Activated T-cell treated with anti-CD3 and anti-CD28 coated beads, Interleukin-2, amount 50 U/mL, for 72 hours (primary cell): ENCODE measurements at places on chromosomes 2 and 18.

DNA sequence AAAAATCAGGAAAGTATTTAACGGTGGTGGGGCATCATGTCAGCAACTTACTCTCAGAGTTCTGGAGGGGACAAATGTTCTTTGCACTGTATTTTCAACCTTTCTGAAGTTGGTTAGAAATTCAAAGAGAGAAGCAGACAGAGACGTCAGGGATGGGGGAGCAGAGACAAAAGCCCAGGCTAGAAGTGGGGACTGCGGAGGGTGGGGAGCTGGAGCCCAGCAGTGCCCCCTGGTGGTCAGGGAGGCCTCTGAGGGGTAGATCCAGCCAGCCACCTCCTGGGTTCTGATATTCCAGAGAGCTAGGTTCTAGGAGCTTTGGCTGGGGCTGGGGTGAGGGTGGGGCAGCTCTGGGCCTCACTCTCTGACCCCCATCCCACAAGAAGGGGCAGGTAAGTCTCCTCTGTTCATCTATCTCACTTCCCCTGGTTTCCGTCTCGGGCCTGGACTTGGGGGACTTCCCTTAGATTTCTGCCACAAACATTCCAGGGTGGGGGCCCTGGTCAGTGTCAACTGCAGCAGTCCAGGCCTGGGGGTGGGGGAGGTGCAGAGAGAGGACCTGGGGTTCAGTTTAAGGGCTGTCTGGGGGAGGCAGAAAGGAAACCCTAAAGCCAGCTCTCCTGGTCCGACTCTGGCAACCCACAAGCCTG lies 8.9 kb downstream of the TNS1 start:
- DNase-seq: peak; percentile 72

DNA sequence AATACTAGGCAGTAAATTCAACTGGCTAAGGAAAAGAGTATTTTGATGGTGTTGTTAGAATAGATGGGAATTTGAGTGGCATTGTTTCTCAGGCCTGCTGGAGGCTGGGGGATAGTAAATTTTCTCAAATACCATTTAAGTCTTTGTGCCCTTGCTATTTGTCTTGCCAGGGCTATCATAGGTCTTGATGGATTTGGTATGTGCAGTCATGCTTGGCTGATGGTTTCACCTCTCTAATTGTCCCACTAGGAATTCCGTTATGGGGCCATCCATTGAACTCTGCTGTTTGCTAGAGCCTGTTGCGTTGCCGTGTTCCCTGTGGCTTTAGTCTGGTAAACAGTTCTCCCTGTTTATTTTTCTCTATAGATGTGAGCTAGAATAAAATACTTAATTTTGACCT lies 438.1 kb upstream of the FAM98A start:
- DNase-seq: no peak

DNA sequence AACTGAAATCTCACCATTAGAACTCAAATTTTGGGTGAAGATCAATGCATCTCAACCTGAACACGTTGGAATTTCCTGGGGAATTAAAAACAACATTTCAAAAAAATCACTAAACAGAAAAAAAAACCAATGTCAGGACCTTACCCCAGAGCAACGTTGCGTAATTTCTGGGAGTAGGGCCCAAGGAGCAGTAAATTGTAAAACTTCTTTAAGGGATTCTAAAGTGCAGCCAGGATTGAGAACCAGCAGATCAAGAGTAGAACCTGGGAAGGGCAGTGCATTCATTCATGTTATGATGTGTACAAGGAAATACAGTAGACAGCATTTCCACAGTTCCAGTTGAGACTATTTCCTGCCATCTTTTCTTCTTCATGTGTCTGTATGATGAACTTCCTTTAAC lies 56.9 kb downstream of the RHBDD1 start:
- DNase-seq: no peak

DNA sequence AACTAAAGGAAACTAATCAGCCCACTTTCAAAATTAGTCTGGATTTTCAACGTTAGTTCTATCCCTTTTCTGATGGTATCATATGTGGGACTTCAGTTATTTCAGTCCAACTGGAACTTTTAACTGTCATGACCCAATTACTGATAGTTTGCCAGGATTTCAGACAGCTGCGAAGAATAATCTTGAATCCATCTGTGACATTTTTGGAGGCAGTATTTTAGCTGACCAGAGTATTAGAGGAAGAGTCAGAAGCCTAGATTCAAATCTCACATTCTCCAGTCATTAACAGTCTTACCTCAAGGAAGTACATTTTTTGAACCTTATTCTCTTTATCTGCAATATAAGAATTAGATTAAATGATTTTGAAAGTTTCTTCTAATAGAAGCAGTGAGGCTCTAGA lies 81.3 kb downstream of the PTRHD1 start:
- DNase-seq: no peak

DNA sequence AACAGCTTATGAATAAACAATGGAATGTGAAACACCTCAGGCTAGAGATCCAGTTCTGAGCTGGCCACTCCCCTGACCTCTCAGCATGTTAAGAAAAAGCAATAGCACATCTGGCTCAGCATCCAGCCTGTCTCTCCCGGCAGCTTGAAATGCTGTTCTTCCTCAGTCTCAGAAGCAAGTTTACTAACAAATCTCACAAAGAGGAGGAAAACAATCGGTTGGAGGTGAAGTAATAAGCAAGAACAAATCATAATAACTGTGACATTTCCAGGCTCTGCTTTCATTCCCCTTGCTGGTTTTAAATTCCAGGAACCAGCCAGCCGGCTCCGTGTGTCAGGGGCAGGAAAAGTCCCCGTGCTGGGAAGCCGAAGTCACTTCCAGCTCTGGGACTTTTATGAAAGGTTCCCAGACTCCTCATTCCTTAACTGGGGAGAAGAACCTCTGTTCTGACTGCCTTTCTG lies 133.9 kb upstream of the ARL4C start:
- DNase-seq: no peak

- peak; percentile 83 for DNase-seq
These were observed 124.8 kb upstream of the CXCR4 start for GRCh38 chr2:136242687-136243277.

DNA sequence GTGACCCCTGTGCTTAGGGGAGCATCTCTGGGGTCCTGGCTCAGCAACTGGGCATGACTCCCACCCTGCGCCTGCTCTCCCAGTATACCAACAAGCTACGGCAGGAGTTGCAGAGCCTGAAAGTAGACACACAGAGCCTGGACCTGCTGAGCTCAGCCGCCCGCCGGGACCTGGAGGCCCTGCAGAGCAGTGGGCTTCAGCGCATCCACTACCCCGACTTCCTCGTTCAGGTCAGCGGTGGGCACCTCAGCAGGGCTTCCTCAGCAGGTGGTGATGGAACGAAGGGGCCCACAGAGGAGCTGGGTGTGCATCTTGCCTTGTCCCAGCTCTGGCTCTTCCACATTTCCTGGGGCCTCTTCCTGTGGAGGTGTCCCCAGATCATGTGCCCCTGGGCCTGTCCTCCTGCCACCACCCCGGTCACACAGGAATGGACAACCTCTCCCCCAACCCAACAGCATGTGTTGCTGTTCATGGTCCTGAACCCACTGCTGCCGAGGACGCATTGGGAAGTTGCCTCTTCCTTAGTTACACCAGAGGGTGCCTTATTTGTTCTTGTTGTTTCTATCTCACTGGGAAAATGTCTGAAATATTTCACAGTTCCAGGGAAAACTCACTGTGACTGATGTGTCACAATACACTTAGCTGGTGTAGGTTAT lies 10.8 kb downstream of the PROM2 start:
- no peak for DNase-seq

GRCh38 chr2:219509780-219510511 lies 4.3 kb upstream of the ASIC4 start:
- DNase-seq: peak; percentile 70

DNA sequence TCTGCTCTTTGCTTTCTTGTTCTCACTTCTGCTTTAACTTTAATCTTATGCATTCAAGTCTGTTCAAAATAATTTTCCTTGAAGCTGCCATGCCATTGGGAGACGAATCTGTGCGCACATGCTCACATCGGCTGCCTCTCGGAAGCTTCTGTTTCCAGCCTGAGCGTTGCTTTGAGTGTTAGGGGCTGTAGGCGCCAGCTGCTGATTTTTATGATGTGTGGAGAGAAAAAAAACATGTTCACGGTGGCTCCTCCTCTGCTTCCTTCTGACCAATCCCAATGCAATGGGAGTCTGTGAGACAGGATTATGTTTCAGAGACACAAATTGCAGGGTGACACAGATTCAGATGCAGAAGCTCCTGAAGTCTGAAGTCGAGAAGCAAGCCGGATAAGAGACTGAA lies at the start of gene MC4R:
TSS of gene MC4R (minus strand) at position 180 of the 400 bp plus-strand sequence. CDS start 426 bp downstream, outside the sequence.
- DNase-seq: no peak

DNA sequence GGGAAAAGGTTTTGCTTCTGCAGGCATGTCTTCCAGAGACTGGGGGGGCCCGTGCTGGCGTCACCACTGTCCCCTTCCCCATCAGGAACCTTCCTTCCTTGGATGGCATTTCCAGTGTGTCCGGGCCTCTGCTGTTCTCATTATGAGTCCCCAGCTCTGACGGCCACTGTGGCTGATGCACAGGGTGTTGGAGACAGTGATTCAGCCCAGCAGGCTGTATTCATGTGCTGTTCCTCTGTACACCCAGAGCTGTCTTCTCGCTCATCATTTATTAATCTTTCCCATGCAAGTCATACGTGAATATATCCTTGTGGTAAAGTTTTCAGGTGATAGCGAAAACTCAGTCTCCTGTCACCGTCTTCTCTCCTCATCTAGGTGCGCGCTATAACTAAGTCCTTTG lies 57.7 kb downstream of the ASAP2 start:
- DNase-seq: no peak

DNA sequence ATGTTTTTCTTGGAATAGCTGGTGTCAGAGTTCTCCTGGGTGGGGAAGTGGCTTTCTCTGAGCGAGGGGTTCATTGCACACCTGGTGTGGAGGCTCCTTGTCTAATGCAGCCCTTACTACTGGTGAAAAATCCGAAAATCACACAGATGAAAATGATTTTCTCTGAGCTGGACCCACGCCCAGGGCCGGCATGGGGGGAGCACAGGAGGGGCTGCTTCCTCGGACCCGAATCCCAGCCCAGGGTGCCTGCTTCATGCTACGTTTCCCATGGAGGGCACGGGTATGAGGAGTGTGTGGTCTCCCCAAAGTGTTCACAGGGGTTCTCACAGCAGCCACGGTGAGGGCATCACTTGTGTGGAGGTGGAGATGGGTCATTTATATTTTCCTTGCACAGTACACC lies 288.0 kb upstream of the HDAC4 start:
- no peak for DNase-seq

DNA sequence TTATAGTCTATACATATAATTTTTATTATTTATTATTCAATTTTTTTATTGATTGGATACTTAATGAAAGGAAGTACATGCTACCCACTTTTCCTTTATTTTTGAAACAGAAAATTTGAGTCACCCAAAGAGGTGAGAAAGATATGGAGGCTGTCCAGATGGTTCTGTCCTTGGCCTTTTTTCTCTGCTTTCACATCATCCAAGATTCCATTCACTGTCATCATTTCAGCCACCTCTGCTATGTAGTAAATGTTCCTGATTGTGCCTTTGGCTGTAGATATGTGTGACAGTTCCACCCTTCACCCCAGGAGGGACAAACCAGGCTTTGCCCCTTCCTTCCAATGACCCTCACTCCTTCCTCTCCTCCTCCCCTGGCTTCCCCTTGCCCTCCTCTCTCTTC lies 675.7 kb upstream of the ID2 start:
- no peak for DNase-seq

GRCh38 chr18:64618390-64618789 lies 469.5 kb upstream of the LINC00305 start:
- no peak for DNase-seq

GRCh38 chr2:219416235-219416602 lies 2.0 kb upstream of the DES start:
- no peak for DNase-seq

- no peak for DNase-seq
These were observed 95.1 kb downstream of the BAZ2B start for GRCh38 chr2:159521272-159521671.

DNA sequence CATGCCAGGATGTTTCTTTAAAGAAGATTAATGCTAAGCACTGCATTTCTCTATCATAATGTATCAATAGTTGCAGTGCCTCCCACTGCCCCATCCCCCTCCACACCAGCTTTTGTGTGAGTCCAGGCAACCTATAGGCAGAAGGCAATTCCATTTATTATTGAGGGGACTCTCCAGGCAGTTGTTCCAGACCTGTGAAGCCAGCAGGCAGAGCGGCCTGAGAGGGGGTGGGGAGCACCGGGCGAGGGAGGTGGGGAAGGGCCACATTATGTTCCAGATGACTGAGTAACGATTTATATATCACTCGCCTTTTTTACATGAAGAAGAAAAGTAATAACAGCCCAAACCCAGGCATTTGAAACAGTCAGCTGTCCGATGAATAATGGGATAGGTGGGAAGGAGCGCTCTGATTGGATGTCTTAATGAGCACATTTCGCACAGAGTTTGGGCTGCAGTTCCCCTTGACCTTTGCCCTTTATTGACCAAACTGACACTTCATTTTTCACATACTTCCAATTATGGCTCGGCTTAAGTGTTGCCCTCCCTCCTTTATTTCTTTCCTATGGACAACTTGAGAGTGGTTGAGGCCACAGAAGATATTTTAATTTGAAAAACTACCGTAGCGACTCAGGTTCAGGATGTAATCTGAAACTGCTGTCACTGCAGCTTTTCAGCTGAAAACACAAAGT lies 34.4 kb downstream of the MEIS1 start:
- DNase-seq: no peak

GRCh38 chr2:11124760-11125068 lies 30.6 kb upstream of the SLC66A3 start:
- no peak for DNase-seq

- DNase-seq: no peak
These were observed 49.6 kb downstream of the CRIM1 start for GRCh38 chr2:36405183-36405582.

DNA sequence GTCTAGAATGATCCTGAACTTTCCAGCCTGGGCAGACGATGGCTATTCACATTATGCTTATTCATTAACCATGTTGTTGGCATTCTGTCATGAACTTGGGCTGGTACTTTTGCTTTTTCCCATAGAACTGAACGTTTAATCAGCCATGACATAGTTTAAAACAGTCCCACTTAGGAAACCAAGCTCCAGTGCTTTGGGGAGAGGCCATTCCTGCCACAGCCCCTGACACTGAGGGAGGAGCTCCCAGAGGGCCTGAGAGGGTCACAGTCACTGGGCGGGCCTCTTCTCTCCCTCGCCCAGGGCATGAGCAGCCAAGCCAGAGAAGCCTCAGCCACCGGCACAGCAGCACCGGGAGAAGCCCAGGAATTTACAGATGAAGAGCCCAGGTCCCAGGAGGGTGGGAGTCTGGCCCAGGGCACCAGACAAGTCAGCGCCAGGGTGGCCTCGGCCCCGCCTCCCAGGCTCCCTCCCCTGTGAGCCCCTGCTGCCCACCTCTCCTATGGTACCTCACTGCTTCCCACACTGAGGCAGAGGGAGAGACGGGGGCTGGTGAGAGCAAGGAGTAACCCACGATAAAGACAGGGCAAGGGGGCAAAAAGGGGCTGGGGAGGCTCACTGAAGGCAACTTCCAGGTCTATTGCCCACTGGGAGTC lies 33.6 kb downstream of the MAL start:
- DNase-seq: no peak
